ENCODE measurements at places on chromosomes 2 and 18. TPM values are rescaled to one million over a fixed set of nuclear protein-coding genes. Genes with fewer than 3 reads are reported as not detected.

Gene MFSD2B
- total RNA-seq: 0.30 TPM

Gene ALPI
- total RNA-seq: not detected

Gene CCDC141
- 31.5 TPM for total RNA-seq

Gene GLI2
- total RNA-seq: not detected

Gene TRAF3IP1
- total RNA-seq: 6.9 TPM

Gene SAP130
- total RNA-seq: 21.0 TPM

Gene RAPH1
- 4.3 TPM for total RNA-seq

DNA sequence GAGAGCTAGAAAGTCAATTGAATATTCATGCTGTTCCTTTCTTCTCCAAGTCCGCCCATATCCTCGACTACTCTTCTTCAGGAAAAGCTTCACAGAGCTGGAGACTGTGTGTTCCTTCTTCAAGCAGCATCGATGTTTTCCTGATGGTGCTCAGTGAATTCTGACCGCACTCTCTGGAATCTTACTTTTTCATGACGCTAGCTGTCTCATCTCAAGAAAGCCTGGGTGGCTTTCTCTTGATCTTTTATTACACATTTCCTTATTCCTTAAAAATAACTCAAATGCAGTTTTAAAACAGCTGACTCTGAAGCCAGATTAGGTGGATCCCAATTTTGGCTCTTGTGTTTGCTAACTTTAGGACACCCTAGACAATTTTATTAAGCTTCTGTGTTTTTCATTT is 1245.1 kb upstream of the LRRTM1 start:
- no peak for DNase-seq

DNA sequence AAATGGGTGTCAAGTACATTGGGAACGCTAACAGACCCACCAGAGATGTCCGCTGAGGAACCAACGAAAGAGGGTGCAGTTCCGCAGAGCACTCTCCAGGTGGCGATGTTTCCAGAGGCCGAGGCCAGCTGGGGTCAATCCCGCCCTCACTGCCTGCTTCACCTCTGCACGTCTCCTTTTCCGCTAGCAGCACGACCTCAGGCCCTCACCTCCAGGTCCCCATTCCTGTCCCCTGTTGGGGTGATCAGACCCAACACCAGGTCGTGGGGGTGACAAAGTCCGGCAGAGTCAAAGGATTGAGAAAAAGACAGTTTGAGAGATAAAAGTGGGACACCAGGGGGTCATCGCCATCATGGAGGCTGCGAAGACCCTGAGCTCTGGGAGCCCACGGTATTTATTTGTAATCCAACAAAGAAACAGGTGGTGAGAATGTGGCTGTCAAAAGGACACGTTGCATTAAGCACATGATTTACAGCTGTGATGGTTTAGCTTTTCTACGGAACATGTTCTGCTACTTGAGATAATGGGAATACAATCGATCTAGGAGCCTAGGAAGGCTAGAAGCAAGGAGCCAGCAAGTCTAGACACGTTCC is 27.3 kb downstream of the ZAP70 start:
- peak; percentile 31 for DNase-seq

DNA sequence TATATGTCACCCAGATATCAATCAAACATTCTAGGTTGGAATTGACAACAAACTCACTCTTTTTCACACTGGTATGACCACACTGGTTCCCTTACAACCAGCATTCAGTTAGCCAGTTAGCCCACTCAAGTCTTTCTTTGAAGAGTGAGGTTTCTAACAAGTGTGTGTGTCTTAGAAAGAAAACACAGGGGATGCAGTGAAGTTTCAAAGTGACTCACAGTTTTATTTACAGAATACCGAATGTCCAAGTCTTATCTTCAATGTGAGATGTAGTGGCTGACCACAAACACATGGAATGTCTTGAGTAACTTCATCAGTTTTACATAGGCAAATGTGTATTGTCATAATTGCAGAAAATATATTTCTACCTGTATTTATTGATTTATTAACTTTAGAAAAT is 274.7 kb upstream of the HNMT start:
- DNase-seq: no peak

DNA sequence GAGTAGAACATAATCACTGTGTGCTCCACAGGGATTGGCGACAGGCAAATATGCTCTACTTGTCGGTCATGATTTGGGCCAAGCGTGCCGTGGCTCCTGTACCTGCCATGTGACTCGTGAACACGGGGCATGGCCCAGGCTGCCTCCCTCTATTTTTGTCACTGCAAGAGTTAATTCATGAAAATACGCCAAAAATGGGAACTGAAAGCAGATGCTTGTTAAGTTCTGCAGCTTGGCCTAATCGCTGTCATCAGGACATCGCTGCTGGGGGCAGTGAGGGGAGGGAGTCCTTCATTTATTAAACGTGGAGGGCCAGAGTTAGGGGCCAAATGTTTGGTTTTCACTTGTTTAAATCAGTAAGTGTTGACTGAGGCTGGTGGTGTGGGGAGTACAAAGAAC is 177.8 kb downstream of the BCL2 start:
- DNase-seq: no peak

- DNase-seq: no peak
Measured at GRCh38 chr18:45482286-45482685, 133.0 kb upstream of the SLC14A2 start.

DNA sequence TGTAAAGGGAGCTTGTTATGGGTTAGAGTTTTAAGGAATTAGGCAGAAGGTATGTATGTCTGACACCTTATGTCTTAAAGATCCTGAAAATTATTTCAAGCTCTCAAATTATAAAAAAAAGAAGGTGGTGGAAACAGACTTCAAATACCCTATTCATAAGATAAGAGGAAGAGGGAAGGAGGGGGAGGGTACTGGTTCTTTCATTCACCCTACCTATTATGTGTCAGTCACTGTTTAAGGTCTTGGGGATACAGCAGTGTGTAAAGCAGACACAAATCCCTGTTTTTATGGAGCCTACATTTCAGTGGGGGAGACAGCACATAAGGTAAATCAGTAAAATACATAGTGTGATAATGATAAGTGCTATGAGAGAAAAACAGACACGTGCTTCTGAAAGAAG is 184.4 kb downstream of the FHOD3 start:
- no peak for DNase-seq

GRCh38 chr2:128287780-128288735 is 30.6 kb downstream of the HS6ST1 start:
- DNase-seq: no peak

Data from CD4-positive, alpha-beta T cell (primary cell).